ENCODE measurements at places on chromosomes 6 and 20.

DNA sequence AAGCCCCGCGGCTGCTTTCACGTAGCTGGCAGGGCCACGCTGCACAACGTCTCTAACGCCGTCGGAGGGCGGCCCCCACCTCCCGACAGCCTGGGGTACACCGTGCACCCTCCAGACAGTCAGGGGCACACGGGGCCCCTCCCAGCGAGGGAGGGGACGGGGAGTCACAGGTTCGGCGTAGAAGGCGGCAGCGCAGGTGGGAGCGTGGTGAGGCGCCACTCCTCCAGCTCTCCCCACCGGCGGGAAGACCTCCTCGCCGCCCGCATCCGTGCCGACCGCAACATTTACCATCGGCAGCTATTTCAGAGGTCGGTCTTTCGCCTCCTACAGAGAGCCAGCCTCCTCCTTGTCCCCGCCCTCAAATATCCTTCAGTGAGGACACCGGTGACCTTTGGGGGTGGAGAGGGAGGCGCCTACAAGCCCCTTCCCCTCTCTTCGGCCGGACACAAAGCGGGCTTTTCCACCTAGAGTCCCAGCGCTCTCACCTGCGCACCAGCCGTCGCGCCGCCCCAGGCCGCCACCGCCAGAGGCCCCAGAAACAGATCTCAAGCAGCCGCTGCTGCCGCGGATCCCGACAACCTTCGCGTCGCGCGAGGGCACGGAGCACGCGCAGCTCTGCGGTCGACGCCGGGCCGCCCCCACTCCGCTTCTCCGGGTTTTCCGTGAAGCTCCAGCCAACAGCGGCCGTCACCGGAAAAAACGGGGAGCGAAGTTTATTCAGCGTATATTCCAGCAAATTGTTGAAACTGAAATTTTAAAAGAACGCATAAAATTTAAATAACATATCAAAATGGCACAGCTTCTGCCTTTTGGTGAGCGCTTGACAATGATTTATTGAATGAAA, at the start of gene MKKS:
TSS of gene MKKS (minus strand) at position 600 of the 844 bp plus-strand sequence. CDS start 20,708 bp downstream, outside the sequence.
- peak; percentile 91 for DNase-seq

DNA sequence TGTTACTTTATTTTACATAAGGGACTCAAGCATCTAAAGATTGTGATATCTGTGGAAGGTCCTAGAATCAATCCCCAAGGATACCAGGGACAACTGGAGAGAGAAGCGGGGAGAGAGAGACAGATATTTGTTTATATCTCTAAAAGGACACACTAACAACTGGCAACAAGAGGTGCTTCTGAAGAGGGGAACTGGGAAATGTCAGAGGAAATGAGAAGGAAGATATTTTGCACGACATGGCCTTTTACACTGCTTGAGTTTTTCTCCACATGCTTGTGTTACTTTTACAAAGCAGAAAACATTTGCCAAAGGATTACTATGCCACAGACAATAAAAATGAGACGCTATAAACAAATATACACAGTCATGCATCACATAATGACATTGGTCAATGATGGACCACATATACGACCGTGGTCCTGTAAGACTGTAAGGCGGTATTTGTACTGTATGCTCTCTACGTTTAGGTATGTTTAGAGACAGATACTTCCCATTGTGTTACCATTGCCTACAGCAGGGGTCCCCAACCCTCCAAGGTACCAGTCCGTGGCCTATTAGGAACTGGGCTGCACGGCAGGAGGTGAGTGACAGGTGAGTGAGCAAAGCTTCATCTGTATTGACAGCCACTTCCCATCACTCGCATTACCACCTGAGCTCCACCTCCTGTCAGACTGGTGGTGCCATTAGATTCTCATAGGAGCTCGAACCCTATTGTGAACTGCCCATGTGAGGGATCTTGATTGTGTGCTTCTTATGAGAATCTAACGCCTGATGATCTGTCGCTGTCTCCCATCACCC, 64.6 kb upstream of the PTPN1 start:
- DNase-seq, result no peak

GRCh38 chr20:52675375-52675774, 296.8 kb upstream of the TSHZ2 start:
- DNase-seq, result no peak

GRCh38 chr20:36210436-36211021, 25.7 kb upstream of the AAR2 start:
- peak; percentile 18 for DNase-seq

DNA sequence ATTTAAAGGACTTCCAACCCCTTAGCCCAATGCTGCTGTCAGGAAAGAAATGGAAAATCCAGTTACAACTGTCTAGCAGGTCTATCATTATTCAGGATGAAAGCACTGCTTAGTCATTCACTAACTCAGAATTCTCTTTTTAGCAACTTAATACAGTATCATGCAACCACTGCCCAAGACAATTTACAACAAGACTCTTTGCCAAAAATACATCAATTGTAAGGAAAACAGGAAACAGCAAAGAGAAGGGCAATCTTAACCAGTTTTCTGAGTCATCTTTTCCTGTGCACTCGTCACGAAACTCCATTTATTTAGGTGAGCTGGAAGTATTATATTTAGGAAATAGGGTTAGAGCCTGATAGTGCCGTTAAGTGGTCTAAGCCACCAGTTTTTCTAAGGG, 1197.7 kb upstream of the CITED2 start:
- peak; percentile 91 for DNase-seq

DNA sequence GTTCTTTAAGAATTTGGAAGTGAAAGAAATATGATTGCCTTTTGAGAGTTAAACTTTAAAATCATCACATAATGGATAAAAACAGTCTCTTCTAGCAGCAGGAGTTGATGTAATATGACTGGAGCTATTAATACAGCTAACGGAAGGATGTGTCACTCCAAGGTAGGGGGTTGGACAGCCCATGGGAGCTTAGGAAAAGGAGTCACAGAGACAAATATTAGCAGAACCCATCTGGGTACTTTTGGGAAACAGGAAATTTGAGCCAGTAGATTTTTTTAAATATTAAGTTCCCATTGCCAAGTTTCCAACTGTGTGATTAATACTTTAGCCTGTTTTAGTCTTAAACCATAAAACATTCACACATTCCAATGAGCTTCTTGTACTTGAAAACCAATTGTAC, 164.7 kb upstream of the RIMS1 start:
- peak; percentile 19 for DNase-seq

- DNase-seq, result no peak
Measured at GRCh38 chr20:45226287-45226686, 5.1 kb downstream of the SEMG2 start.

DNA sequence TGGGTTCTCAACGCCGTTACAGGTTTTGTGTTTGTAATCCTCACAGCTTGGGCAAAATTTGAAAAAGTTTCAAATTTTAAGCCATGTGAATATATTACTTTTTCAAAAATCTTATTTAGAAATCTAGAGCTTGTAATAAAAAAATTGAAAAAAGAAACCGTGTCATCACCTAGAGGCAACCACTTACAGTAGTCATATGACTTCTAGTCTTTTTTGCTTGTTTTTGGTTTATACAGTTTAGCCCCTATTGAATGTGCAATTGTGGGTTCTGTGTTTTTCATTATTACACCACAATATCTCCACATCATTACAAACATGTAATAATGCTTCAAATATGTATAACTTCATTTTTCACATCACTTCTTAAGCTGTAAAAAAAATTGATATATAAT, 888 bp downstream of the DYNLRB1 start:
- no peak for DNase-seq

- no peak for DNase-seq
Measured at GRCh38 chr6:44020148-44020547, 107.1 kb downstream of the MRPL14 start.

GRCh38 chr20:47925593-47925992, 140.3 kb upstream of the SULF2 start:
- DNase-seq, result no peak

DNA sequence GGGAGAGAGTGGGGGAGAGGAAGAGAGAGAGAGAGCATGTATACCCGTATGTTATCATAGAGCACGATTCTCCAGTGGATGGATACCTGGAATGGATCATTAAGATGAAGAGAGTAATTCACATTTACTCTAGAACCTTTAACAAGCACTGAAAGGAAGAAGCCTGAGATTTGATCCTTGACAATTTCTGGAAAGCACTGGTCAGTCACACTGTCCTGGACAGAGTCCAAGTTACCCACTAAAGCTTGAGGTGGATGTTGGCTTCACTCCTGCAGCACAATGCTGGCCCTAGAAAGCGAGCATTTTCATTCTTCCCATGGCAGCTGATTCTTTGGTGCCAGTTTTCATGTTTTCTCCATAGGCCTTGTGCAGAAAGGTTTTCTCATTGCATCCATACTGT, 25.6 kb downstream of the NFYA start:
- no peak for DNase-seq

DNA sequence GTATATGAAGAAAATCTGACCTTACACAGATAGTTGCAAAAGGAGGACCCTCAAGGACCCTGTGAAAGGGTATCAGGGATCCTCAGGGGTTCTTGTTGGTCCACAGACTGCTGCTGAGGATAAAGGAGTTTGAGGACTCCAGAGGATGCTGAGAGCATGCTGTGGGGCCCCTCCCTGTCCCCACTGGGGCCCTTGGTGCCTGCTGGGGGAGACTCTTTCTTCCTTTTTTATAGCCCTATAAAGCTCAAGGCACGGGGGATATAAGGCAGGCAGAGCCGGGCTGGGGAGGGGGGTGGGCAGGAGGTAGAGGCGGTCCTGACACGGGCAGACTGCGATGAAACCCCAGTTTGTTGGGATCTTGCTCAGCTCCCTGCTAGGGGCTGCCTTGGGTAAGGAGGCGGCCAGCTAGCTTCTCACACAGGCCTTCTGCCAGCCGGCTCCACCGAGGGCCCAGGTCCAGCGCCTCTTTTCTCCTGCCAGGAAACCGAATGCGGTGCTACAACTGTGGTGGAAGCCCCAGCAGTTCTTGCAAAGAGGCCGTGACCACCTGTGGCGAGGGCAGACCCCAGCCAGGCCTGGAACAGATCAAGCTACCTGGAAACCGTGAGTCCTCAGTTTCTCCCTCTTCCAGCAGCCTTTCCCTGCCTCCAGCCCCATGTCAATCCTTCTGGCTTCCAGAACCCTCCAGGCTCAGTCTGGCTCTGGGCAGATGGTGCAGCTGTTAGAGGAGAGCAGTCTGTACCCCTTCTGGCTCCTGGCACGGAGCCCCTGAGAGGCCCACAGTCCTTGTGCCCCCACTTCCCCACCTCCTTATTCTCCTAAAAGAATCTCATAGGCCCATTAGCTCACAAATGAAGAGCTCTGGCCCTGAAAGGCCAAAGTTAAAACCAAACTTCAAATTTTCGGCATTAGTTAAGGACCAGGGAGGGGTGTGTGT, at the start of gene LY6G6D:
TSS of gene LY6G6D (plus strand) at position 327 of the 937 bp plus-strand sequence. CDS start at position 335, 8 bp downstream.
- no peak for DNase-seq

- DNase-seq, result peak; percentile 83
Measured at GRCh38 chr6:75376347-75377024, 91.9 kb upstream of the TMEM30A start.

DNA sequence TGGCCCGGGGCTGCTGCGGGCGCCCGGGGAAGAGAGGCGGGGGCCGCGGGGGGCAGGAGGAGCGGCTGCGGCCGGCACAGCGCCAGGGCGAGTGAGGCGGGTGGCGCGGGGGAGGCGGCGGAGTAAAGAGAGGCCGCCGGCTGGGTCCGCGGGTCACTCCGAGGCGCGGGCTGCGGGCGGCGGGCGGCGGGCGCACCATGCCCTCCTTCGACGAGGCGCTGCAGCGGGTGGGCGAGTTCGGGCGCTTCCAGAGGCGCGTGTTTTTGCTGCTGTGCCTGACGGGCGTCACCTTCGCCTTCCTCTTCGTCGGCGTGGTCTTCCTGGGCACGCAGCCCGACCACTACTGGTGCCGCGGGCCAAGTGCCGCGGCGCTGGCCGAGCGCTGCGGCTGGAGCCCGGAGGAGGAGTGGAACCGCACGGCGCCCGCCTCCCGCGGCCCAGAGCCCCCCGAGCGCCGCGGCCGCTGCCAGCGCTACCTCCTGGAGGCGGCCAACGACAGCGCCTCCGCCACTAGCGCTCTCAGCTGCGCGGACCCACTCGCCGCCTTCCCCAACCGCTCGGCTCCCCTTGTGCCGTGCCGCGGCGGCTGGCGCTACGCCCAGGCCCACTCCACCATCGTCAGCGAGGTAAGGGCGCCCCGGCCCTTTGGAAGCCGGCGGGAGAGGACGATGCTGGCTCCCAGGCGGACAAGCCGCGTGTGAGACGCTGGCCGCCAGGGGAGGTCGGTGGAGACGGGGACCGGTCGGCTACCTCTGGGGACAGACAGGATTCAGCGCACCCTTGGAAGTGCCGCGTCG, at the start of gene SLC22A3:
TSS of gene SLC22A3 (plus strand) at position 156 of the 797 bp plus-strand sequence. CDS start at position 198, 42 bp downstream.
- DNase-seq, result peak; percentile 57

DNA sequence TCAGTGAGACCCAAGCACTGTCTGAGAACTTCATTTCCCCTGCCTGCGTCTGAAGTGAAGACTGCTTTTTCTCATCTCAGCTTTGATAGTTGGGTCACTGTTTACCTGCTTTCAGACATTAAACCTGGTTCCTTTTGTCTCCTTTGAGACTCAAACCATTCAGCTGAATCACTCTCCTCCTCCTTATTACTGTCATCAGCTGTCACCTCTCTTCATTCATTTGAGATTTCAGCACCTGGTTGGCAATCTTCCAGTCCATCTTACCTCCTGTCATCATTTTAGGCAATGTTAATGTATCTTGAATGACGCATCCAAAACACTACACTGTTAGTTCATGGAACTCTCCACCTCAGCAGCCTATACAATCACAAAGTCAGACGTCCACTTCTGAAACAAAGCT, 34.3 kb upstream of the SOX4 start:
- no peak for DNase-seq

DNA sequence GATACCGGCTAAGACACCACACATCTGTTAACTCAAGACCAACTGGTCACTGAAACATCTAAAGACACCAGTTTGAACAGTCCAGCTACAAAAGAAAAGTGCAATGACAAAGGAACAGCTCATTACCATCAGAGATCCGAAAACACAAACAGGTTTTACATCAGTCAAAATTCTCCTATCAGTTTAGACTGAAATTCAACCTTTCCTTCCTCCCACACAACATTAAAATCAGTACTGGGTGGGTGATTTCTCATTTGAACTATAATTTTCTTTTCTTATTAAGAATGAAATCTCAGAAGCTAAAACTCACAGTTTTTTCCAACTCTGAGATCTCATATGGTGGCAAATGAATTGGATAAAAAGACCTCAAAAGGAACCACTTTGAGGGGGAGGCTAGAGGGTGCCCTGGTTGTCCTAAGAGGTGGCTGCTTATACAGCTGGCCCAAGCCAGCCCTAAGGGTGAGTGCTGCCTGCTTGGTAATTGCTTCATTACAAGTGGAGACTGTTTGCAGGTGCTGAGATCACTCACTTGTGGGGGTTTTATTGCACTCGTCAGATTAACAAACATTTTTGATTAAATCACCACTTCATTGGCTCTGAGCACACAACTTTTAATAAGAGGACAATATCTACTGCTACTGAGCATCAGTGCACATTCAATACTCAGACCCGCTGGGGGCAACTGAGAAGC, 4.3 kb downstream of the CCDC167 start:
- no peak for DNase-seq

DNA sequence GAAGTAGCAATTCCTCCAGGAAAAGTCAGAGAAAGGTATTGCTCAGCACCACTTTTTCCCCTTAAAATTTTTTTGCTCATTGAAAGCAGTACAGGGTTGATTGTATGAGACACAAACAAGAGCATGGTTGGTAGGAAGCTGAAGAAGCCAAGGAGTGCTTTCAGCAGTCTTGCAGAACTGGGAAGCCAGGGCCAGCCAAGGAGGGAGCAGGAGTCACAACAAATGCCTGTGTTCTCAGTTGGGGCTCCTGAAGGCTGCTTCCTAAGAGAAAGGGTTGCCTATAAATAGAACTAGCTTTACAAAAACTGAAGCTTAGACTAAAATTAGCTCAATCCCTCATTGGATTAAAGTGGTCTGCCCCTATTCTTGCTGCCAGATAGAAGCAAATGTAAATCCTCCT, 3.3 kb upstream of the THEMIS start:
- no peak for DNase-seq

- DNase-seq, result no peak
Measured at GRCh38 chr20:17276101-17276500, 49.3 kb downstream of the PCSK2 start.

Data from ELR (cell line).